ENCODE measurements at places on chromosomes 2 and 18.

DNA sequence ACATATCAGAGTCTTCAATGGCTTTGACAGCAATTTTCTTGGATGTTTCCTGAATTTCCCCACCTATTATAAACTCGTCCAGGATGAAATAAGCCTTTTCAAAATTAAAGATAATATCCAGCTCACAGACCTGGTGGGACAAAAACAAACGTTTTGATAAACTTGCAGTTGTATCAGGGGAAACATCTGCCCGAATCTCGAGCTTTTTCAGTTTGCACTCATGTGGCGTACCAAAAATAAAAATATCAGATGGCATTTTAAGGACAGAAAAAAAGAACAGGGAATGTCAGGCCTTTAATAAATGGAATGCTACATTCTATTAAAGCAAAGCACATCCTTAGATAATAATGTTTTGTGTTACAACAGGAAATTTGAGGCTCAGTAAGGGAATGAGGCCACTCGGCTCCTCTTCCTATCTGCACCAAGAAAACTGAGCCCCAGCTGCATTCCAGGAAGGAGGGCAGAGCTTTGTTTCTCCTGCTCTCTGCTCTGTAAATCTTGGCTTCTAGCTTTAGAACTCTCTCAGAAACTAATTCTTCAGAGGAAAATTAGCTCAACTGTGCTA lies 72.1 kb downstream of the AP1S3 start:
- DNase-seq: no peak

DNA sequence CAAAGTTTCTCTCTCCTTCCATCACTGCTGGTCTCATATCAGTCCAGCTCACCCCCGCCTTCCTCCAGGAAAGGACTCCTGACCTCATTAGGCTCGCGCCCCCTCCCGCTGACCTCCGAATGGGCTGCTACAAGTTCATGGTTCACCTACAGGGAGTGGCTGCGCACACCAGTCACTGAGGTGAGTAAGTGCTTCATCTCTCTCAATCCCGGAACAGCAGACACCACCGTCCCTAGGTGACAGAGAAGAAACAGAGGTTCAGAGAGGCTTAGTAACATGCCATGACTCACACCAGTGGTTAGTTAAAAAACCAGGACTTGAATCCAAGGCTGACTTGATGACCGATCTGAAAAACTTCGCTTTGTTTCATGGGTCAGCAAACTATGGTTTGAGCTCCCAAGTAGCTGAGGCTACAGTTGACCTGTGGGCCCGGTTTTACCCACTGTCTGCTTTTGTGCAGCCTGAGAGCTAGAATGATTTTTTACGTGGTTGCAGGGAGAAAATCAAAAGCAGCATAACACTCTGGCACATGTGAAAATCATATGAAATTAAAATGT lies 42.0 kb downstream of the ZFP36L2 start:
- DNase-seq: no peak

- DNase-seq: no peak
Measured at GRCh38 chr2:42408009-42408408, 47.0 kb upstream of the COX7A2L start.

- DNase-seq: no peak
Measured at GRCh38 chr2:10413503-10413902, 34.6 kb downstream of the ODC1 start.

DNA sequence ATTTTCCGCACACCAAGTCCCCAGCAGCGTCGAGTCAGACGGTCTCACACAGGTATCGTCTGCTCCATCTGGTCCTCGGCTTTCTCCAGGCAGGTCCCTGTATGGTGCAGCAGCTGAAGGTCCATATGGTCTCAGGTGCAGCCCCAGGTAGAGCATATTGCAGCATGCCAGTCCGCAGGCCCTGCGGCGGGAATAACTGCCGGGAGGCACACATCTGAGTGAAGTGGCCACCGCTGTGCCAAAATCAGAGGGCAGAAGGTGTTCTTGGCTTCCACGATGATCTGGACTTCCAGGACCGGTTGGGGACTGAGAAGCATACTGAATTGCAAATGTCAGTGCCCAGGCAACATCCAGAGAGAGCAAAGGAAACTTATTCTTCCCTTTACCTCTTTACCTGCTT lies 320.3 kb downstream of the RNF144A start:
- no peak for DNase-seq

DNA sequence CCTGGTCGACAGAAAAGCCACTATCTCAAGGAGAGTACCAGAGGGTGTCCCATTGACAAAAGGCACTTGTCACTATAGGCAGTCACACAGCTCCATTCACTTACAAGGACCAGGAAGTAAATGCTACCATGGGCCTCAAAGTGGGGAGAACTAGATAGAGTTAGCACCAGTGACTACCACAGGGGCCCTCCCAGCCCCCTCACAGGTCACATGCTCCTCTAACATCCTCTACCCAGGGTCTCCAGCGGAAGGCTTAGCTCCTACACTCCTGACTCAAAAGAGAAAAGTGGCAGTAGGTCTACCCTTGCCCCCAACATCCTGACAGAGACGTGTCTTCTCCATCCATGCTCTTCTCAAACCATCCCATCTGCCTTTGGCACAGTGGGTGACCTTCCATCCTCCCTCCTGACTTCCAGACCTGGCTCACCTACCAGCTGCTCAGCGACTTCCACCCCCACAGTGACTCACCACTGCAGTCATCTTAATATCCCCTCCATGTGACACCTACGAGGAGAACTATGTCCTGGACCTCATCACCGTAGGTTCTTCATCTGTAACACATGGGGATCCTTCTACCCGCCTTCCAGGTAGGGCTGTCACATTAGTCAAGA lies 5.6 kb upstream of the DNMT3A start:
- no peak for DNase-seq

- DNase-seq: no peak
Measured at GRCh38 chr18:2874765-2875164, 28.0 kb downstream of the EMILIN2 start.

DNA sequence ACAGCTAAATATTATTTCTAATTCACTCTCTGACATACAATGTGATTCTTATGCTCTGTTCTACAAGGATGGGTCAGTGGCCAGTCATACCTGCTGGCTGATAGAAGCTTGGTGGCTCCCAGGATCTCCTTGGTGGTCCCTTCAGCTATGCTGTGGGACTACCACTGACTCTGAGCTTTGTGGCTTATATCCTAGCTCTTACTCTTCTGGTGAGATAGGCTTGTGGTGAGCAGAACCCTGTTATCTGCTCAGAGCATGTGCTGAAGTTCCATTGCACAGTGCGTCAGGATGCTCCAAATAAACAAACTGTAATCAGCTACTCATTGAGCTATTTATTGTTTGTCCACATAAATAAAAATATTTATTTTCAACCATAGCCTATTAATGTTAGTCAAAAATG lies 51.7 kb downstream of the MFSD6 start:
- no peak for DNase-seq

- no peak for DNase-seq
Measured at GRCh38 chr2:200406379-200406778, 99.9 kb downstream of the SPATS2L start.

GRCh38 chr2:224106794-224107193 lies 67.7 kb upstream of the SERPINE2 start:
- DNase-seq: no peak

DNA sequence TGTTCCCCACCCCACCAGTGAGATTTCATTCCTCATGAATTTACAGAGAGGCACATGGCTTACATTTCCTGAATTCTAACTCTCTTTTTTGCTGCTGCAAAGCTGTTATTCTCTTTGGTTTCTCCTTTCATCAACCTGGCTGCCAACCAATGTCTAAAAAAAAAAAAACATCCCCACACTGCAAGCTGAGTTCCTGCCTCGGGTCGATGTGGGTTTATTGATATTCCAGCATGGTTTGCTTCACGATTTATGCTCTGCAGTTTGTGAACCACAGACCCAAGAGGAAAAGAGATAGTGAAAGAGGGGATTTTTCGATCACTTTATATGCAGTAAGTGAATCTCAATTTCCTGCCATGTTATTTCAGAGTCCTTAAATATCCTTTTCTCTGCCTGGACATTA lies 363.6 kb downstream of the LPIN1 start:
- no peak for DNase-seq

- DNase-seq: no peak
Measured at GRCh38 chr18:49381267-49381845, 79.1 kb downstream of the DYM start.

GRCh38 chr2:141630407-141630930 lies 500.3 kb downstream of the LRP1B start:
- no peak for DNase-seq

DNA sequence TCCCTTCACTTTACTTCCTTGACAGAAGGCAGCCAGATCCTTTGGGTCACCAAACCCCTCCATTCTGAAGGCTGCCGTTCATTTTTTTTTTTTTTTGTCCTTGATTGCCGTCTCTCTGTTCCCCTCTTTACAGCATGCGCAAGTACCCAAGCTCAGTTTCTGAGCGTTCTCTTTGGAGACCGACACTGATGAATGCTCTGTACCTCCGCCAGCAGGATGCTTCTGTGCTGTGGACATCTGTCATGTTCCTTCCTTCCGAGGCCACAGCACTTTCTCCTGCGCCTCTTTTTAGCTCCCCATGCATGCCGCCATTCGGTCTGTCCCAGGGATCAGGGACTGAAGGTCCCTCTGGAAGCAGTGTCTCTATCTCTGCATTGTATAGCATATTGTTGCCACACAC lies 278.7 kb upstream of the RAB12 start:
- DNase-seq: no peak

DNA sequence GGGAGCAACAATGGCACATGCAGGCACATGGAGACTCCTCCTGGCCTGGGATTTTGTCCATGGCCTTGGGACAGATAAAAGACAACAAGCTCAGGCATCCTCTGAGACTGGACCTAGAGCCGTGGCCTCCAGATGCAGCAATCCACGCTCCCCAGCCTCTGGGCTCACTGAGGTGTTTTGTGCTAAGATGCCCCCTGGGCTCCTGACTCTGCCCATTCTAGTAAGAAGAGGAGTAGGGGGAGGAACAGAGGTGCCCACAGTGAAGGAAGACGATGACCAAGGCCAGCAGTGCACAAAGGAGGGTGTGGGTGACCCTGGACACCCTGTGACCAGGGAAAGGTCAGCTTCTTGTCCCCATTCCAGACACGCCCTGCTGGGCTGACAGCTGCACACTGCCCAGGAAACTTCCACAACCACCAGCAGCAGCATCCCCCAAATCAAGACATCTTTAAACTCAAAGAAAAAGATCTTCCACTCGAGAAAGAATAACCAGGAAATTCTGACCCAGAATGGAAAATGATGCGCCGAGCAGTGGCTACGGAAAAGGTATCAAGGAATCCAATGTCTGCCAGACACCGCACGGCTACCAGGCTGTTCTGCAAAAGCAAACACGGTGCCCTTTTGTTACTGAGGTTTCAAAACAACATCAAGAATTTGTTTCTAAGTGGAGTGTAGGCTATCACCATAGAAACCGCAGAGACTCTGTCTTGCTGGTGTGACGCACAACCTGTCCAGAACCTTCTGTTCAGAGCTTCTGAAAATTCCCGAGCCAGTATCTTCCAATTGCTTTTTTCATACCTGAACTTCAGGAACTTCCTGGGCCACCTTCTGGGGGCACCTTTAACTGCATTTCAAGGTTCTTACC lies 65.5 kb downstream of the ZNF516 start:
- DNase-seq: no peak

DNA sequence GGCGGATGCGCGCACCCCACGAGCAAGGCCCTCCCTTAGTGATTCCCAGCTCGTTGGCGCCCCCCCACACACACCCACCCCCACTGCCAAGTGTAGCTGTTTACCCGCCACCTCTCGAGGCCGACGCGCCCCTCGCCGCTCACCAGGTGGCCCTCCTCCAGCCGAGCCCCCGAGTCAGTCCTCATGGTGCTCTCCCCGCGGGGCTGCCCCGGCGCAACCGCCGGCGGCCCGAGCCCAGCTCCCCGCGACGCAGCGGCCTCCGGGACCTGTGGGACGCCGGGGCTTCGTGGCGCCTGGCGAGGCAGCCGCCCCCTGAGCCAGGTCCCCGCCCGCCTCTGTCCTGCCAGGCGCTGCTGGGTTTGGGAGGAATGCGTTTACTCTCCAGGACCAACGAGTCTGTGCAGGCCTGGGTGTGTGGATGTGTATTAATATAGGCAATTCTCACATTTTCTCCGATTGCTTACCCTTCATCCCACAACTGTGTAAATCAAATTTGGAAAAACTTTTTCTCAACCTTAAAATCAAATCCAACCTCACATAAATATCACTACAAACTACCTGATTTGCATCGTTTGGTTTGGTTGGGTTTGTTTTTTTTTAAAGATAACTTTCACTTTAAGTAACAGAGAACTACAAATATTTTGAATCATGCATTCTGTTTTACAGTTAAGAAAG lies at the start of gene TMEM237:
TMEM237 (minus strand) TSS at position 288 of the 675 bp plus-strand sequence; CDS start at position 185, 103 bp downstream.
- DNase-seq: no peak

DNA sequence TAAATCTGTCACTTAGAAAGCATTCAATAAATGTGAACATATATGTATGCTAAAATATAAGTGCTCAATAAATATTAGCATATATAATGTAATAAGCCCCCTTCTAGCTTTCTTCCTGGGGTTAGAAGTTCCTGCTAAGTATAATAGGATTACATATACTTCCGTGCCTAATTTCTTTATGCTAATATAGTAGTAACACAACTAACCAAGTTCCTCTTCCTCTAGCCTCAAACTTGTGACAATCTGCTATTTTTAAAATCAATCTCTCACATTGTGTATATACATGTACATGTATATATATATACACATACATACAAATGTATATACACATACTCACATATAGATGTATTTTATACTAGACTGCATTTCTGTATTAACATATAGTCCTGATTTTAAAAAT lies 32.2 kb downstream of the TLK1 start:
- no peak for DNase-seq

DNA sequence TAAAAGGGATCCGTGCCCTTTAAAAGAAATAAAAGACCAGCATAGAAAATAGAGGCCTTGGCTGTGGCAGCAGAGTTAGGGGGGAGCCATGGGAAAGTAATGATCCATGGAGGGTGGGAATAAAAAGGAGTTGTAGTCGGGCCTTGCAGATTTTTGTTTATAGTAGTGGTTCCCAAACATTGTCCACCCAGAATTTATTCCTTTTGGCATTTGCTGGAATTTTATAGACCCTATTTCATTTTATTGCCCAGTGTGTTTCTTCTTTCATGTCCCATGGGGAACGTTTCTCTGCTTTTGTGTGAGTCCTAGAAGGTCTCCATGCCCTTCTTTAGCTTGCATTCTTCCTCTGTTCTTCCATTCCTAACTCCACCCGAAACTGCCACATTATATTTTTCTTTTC lies 222.2 kb downstream of the LTBP1 start:
- DNase-seq: no peak

Data from anterior cingulate cortex (tissue), 58 donors.